ENCODE measurements at places on chromosomes 4 and X.

GRCh38 chr4:184574861-184575260, 74.4 kb downstream of the CASP3 start:
- no peak for DNase-seq

DNA sequence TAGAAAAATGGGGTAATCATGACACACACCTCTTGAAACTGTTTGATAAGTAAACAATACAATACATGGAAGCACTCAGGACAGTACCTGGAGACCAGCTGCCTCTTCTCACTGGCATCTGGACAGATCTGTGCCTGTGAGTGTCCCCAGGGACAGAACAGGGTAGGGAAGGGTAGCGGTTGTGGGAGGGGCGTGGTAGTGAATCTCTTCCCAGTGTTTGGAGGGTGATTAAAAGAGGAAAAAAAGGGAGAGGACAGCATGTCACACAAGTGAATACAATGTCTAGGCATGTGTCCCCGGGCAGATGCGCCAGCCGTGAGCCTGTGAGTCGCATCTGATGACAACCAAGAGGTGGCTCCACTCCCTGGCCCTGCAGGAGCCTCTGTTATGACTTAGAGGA, 138.8 kb upstream of the MSX1 start:
- no peak for DNase-seq

DNA sequence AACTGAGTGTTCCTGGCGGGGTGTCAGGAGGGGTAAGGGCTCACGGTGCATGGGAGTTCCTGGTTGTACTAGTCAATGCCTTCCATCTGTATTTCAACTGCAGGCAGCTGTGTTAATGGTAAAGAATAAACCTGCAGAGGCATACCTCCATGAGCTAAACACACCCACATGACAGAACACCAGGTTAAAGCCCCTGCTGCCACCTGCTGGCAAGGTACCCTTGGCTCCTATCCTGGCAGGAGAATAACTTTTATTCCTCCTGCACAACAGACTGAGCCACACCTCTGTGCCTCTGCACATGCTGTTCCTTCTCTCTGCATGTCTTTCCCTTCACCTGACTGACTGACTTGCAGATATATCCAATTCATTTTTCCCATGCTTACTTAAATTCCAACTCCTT, 11.1 kb downstream of the ITIH6 start:
- DNase-seq = no peak

GRCh38 chr4:107902715-107903114, 28.6 kb upstream of the CYP2U1 start:
- no peak for DNase-seq

GRCh38 chr4:48490680-48491513, 845 bp downstream of the ZAR1 start:
- no peak for DNase-seq

DNA sequence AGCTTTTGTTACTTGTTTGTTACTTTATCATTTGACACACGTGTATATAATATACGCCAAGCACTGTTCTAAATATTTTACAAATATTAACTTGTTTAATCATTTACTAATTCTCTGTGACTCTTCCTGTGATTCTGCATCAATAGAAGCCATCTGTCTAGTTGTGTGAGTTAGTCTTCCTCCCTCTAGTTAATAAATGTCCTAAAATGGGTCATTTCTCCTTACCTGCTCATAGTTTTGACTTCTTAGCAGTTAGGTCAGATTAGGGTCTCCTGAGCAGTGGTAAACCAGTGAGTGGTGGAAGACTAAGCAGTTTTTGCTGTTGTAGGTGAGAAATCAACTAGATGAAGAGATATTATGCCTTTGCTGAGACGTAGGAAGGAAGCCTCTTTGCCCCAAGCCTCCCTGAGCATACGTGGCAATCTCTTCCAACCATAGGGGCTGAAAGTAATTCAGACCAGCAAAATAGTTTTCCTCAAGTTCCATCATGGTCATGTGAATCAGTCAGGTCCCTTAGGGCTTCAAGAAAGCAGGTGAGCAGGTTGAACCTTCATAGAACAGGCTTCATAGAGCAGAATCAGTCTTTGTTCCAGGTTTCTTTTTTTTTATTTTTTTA, 38.7 kb upstream of the THOC2 start:
- DNase-seq = no peak

- DNase-seq = no peak
Observed at GRCh38 chrX:150841456-150842197, 56.8 kb downstream of the CD99L2 start.

- DNase-seq = no peak
Observed at GRCh38 chr4:174853629-174854028, 24.6 kb upstream of the GLRA3 start.

- peak; percentile 75 for DNase-seq
Observed at GRCh38 chr4:111512081-111512783, 633.0 kb upstream of the FAM241A start.

DNA sequence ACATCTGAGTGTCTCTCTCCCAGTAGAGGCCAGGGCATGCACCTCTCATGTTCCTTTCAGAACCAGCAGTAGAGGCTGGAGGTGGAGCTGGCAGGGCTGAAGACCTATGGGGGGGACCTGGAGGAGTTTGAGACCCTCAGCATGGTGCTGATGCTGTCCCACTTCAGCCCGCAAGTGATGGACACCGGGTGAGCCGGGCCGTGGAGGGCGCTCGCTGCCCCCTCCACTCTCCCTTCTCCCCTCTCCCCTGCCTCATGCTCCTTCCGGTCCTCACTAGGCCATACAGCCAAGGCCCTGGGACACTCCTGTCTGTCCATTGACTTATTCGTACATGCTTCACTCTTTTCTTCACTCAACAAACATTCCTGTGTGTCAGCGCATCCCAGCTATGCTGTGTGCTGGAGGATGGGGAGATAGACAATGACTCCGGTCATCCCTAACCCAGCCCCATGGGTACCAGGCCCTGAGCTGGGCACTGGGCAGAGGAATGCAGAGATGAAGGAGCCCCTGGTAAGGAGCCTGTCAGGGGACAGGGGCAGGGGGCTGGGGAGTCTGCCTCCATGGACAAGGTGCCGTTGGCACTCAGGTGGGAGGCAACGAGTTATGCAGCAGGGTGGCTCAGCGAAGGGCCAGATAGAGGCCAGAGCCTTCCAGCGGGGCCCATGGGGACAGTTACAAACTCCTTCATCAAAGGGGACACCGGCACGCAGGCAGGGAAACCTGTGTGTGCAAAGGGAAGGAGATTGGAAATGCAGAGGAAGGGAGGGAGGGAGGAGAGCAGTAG, 28.4 kb upstream of the WFS1 start:
- no peak for DNase-seq

- peak; percentile 2 for DNase-seq
Observed at GRCh38 chr4:115113506-115114106, at the start of gene NDST4. Gene NDST4 (minus strand): TSS chr4:115113620. CDS start chr4:115077036, 36,584 bp downstream.

- DNase-seq = no peak
Observed at GRCh38 chr4:149910177-149910576, 94.5 kb upstream of the IQCM start.

DNA sequence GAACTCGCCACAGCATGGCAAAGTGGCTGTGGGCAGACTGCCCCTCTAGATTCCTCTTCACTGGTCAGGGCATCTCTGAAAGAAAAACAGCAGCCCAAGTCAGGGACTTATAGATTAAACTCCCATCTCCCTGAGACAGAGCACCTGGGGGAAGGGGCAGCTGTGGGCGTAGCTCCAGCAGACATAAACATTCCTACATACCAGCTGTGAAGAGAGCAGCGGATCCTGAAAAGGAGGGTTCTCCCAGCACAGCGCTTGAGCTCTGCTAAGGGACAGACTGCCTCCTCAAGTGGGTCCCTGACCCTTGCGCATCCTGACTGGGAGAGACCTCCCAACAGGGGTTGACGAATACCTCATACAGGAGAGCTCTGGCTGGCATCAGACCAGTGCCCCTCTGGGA, 18.8 kb upstream of the ZMAT1 start:
- no peak for DNase-seq

DNA sequence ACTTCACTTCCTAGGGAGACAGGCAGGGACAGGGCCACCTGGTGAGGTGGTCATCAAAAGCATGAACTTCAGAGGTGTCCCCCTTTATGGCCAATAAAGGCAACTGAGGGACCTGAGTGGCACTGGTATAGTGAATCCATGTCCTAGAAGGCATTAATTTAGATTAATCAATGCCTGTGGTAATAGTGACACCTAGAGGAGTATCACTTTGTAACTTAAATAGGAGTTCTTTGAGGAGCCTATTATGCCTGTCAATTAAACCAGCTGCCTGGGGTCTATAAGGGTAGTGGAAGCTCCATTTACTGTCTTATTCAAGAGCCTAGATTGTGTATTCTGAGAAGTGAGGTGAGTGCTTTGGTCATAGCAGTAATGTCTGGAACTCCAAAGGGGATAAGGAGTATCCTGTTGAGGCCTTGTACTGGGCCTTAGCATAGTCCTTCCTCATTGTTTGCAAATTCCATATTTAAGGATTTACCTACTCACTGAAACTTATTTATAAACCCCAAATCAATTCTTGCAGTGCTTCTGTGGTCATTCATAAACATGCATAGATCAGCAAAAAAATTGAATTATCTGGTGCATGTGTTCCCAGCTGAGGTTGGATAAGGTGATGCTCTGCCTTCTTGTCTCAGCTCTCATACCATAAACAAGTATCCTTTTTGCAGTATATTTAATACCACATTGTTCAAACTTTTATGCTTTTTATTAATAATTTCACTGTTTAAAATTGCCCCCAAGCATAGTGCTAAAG, 213.8 kb upstream of the RADX start:
- no peak for DNase-seq

DNA sequence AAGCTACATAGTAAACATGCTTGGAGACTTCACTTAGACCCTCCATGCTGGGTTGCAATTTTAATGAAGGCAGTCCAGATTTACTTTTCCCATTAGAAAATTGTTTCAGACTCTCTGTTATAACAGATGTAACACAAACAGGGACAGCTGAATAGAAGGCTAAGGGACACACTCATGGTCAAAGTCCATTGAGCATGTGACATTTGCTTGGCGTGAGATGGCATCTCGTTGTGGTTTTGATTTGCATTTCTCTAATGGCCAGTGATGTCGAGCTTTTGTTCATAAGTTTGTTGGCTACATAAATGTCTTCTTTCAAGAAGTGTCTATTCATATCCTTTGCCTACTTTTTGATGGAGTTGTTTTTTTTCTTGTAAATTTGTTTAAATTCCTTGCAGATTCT, 358.2 kb upstream of the CLNK start:
- DNase-seq = no peak

- no peak for DNase-seq
Observed at GRCh38 chr4:98485816-98486345, 172.5 kb downstream of the TSPAN5 start.

DNA sequence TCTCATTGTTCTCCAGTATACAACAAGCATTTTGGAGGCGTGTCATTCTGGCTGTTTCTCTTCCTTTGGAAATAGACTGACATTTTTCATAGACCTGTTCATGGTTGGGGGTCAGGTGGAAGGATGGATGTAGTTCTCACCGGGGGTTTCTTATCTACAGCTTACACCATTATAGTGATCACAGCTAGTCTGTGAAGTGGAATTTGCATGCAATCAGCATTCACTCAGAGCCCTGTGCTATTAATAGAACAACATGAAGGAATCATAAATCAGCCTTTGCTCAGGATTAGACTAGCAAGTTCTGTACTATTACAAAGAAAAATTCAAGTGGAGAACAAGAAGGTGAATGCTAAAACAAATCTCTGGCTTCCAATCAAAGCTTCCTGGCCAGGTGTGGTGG, 132.6 kb upstream of the PUDP start:
- DNase-seq = no peak

- DNase-seq = no peak
Observed at GRCh38 chr4:156593464-156593863, 378.1 kb downstream of the PDGFC start.

GRCh38 chrX:40158036-40158706, 60.4 kb upstream of the BCOR start:
- DNase-seq = no peak

GRCh38 chr4:176638992-176639391, 153.7 kb downstream of the VEGFC start:
- no peak for DNase-seq

GRCh38 chr4:8402640-8403039, 37.9 kb downstream of the ACOX3 start:
- DNase-seq = no peak

DNA sequence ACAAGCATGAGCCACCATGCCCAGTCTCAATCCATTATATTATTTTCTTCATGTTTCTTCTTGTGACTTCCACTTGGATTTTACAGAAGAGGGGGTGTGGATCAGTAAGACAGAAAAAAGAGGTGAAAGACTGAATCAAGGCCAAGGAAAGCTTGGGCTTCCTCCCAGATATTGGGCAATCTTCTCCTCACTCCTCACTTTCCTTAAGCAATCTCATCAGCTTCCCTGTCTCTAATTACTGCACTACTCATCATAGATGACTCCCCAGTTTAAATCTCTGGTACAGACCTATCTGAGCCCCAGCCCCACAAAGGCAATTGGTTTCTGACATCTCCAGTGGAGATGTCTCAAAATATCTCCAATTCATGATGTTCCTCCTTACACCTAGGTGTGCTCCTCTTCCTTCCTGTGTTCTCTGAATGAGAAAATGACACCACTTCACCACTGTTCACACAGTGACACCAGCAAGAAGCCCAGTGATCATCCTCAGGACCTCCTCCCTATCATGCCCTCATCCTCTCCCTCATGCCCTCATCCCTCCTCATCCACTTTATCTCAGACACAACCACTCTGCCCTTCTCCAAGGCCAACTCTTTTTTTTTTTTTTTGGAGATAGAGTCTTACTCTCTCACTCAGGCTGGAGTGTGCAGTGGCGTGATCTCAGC, 44.8 kb upstream of the HERC6 start:
- DNase-seq = no peak

GRCh38 chr4:11151500-11151899, 277.2 kb downstream of the HS3ST1 start:
- DNase-seq = no peak

DNA sequence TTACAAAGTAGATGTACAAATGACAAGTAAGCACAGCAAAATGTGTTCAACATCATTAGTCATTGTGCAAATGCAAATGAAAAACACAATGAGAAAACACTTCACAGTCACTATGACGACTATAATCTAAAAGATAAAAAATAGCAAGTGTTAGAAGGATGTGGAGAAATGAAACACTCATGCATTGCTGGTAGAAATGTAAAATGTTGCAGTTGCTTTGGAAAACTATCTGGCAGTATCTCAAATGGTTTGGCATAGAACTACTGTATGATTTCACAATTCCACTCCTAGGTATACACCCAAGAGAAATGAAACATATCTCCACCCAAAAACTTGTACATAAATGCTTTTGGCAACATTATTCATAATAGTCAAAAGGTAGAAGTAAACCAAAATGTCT, 459.7 kb upstream of the TRAM1L1 start:
- DNase-seq = no peak

DNA sequence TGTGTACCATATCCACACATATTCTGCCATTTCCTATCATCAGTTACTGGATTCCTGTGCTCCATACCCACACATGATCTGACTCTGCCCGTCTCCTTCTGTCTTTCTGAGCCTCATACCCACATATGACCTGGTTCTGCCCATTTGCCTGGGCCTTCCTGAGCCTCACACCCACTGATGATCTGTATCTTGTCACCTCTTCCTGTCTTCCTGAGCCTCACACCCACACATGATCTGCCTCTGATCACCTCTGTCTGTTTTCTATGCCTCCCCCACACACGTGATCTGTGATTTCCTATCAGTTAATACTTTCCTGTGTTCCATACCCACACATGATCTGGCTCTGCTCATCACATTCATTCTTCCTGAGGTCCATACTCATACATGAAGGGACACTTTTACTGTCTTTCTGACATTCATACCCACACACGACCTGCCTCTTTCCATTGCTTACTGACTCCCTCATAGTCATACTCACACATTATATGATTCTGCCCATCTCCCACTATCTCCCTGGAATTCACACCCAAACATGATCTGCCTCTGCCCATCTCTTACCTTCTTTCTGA, 32.5 kb downstream of the SCML1 start:
- DNase-seq = no peak

Measured in GM04503 (cell line).